Suppressor macrophage treated with lipopolysaccharide for 4 hours (primary cell): ENCODE measurements at places on chromosomes 7 and 10.

- DNase-seq: peak; percentile 94
These were observed 156.8 kb downstream of the FAM107B start for GRCh38 chr10:14617852-14618251.

GRCh38 chr7:151248346-151249033 is at the start of gene SMARCD3:
Gene SMARCD3, minus strand, starts transcription at chr7:151248694. Its CDS starts 132 bp downstream, at chr7:151248562.
- DNase-seq: peak; percentile 25

- no peak for DNase-seq
These were observed 22.7 kb upstream of the SLC35B4 start for GRCh38 chr7:134339475-134339874.

DNA sequence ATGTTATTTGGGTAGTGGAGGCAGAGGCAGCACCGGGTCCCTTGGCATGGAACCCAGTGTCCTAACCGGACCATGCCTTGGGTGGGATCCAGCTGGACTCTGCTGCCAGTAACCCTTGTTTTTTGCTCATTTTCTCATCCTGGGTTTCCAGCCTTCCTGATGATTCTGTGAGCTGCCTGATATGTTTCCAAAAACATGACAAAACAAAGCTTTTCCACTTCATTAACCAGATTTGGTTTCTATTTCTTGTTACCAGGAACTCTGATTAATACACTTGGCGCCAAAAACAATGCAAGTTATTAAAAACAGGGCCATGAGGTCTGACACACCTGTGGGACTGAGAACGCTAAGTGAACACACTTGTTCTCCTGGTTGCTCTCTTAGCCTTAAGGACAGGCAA is 32.8 kb upstream of the DLG5 start:
- no peak for DNase-seq

- DNase-seq: no peak
These were observed 155.1 kb upstream of the NPVF start for GRCh38 chr7:25383402-25383801.

DNA sequence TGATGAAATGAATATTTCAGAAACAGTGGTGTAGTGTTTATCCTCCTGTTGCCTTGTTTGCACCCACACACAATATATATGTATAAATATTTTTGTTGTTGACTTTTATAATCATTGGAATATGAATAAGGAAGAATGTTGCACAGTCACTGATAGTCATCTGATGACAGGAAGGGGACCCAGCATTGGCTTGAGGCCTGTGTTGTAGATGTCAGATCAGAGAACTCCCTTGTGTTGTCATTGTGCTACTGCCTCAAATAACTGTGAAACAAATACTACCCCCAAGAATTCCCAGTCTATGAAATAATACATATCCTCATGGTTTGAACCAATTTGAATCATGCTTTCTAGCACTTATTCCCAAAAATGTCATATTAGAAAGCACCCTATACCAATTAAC is 84.0 kb downstream of the NRG3 start:
- DNase-seq: no peak

- no peak for DNase-seq
These were observed 124.8 kb downstream of the CACNA2D1 start for GRCh38 chr7:82318786-82319185.

GRCh38 chr10:36187380-36188079 is 545.4 kb upstream of the FZD8 start:
- no peak for DNase-seq

DNA sequence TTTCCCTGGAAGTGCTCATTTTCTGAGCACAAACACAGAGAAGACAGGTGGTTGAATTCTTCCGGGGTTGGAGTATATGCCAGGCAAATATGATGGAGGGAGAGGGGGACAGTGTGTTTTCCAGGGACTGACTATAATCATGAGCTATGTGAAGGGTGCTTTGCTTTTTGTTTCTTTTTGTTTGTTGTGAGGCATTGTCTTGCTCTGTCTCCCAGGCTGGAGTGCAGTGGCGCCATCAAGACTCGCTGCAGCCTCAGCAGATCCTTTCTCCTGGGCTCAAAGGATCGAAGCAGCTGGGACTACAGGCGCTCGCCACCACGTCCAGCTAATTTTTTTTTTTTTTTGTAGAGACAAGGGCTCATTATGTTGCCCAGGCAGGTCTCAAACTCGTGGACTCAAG is 47.3 kb upstream of the CPN1 start:
- no peak for DNase-seq

GRCh38 chr10:118873738-118874105 is 119.0 kb upstream of the CACUL1 start:
- DNase-seq: no peak

DNA sequence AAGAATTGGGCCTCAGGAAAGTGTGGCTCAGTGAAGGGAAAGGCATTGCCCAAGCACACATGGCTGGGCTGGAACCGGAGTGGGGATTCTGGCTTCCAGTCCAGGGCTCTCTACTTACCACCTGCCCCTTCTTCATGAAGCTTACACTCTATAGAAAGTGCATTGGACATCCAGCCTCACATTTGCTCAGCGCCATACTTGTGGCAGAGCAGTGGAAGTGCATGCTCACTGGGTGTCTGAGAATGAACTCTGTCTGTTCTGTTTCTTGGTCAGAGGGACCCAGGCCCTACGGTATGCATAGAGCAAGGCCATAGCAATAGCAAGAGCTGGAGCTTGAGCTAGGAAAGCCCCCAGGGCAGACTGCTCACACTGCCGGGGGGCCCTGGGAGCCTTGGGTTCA is 1253.5 kb downstream of the TYW1 start:
- no peak for DNase-seq

DNA sequence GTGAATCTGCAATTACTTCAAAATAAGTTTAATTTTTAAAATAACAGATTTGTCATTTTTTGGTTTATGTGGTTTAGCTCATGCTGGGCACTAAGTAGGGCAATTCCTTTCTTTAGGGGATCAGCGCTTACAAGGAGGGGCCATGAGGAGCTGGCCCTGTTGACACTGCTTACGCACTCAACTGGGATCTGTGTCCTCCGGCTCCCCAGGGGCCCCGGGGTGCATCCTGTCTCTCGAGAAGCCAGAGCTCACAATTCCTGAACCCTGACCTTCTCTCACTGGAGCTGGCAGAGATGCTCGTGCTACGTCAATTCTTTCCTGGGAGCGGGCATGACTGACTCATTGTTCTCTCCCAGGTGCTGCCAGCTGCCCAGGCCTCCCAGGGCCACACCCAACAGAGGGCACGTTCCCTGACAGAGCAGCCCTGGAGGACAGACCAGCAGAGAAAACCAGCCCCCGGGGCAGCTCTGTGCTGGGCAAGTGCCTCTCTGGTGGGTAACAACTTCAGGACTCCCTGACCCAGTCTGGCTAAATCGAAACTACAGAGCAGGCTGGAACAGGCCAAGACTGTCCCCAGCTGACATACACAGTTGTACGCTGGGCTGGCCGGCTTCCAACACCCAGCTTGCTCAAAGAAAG is 36.8 kb downstream of the CTBP2 start:
- no peak for DNase-seq

DNA sequence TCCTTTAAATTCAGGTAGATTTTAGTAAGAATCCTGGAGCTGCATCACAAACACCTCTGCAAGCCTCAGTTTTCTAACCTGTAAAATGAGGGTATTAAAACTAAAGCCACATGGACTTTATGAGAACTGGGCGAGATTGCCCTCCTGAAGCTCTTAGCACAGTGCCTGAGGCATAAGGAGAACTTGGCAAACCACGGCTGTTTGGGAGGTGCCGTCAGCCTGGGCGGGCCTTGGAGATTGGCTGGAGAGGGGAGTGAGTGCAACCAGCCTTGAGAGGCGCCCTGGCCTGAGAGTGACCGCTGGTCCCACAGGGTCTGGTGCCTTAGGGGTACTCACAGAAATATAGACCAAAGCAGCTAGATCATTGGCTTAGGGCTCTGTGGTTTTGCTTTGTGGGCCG is 5.4 kb upstream of the TNS3 start:
- peak; percentile 77 for DNase-seq

DNA sequence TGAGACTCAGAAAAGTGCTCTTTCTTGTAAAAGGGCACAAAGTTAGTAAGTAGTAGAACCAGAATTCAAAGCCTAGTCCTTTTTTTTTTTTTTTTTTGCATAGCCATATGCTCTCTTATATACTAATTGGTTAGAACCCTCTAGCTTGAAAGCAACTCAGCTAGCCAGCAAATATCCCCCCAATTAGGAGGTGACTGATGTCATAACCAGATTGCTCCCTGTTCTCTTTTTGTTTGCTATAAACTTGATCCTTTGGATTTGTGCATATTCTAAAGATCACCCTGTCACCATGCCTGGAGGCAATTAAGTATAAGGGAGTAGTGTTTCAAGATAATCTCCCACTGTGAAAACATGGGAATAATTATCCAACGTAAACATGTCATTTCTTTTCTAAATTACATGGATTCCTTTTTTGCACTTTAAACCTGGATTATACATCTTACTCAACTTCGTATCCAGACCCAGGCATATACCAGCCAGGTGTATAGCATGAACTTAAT is 963.4 kb downstream of the CNTNAP2 start:
- no peak for DNase-seq

GRCh38 chr7:1274876-1275375 is 42.3 kb downstream of the UNCX start:
- no peak for DNase-seq

- DNase-seq: no peak
These were observed 120.3 kb downstream of the WNT2 start for GRCh38 chr7:117202511-117202910.

DNA sequence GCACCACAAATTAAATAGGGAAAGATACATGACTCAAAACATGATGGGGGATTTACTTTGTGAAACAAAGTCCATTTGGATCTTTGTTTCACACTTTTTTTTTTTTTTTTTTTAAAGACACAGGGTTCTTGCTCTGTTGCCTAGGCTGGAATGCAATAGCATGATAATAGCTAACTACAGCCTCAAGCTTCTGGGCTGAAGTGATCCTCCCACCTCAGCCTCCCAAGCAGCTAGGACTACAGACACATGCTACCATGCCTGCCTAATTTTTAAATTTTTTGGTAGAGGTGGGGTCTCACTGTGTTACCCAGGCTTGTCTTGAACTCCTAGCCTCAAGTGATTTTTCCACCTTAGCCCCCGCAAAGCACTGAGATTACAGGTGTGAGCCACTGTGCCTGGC is 172.6 kb upstream of the KLF14 start:
- no peak for DNase-seq

DNA sequence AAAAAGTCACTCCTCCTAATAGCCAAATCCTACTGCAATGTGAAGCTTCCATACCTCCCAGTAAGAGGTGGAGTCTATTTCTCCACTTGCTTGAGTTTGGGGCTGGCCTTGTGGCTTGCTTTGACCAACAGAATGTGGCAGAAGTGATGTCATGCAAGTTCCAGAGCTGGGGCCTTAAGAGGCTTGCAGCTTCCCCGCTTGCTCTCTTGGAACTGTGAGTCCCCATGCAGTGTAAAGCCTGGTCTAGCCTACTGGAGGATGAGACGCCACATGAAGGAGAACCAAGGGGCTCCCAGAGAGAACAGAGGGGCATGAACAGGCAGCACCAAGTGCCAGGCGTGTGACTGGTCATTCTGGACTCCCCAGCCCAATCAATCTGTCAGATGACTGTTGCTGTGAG is 58.6 kb upstream of the OPALIN start:
- DNase-seq: peak; percentile 16

GRCh38 chr10:19908991-19909696 is 92.9 kb downstream of the PLXDC2 start:
- DNase-seq: no peak

- DNase-seq: no peak
These were observed 324.8 kb upstream of the PHYHIPL start for GRCh38 chr10:58851606-58852005.

GRCh38 chr7:4699841-4700240 is 17.7 kb downstream of the FOXK1 start:
- no peak for DNase-seq

- no peak for DNase-seq
These were observed 43.6 kb downstream of the DRGX start for GRCh38 chr10:49352323-49352722.

GRCh38 chr10:59830601-59831259 is 75.6 kb downstream of the CCDC6 start:
- DNase-seq: peak; percentile 63

DNA sequence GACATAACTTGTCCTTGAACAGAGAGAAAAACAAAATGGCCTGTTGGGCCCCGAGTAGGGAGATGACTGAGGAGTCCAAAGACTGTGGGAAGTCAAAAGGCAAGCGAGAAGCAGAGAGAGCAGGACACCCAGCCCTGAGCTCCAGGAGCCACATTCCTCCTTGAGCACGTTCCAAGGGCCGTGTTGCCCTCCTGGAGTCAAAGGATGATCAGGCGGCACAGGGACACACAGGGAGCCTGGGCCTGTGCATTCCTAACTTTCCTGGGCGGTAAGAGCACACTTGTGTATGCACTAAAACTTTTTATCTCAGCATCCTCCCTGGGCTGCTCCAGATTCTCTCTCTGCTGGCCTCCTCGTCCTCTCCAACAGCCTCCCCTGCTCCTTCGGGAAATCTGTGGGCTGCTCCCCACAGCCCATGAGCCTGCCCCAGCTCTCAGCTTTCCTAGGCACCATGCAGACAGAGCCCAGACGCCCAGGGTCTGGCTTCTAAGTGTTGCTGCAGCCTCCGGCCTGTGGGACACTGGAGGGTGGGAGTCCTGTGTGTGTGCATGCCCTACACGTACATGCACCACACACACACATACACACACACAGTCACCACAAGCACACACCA is 281.8 kb downstream of the POU6F2 start:
- no peak for DNase-seq

DNA sequence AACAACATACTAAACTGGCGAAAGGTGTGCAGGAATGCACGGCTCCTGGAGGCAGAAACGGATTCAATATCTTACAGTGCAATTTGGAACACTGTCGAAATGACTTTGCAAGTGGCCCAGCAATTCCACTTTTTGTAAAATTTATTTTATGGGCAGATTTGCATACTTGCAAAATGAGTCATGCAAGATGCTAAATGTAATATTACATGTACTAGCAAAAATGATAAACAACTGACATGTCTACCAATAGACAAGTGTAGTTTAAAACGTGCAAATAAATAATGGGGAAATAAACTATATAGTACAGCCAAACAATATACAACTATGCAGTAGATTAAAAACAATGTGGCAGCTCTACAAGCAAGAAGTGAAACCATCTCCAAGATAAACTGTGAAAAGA is 97.7 kb downstream of the ARHGAP12 start:
- DNase-seq: no peak

DNA sequence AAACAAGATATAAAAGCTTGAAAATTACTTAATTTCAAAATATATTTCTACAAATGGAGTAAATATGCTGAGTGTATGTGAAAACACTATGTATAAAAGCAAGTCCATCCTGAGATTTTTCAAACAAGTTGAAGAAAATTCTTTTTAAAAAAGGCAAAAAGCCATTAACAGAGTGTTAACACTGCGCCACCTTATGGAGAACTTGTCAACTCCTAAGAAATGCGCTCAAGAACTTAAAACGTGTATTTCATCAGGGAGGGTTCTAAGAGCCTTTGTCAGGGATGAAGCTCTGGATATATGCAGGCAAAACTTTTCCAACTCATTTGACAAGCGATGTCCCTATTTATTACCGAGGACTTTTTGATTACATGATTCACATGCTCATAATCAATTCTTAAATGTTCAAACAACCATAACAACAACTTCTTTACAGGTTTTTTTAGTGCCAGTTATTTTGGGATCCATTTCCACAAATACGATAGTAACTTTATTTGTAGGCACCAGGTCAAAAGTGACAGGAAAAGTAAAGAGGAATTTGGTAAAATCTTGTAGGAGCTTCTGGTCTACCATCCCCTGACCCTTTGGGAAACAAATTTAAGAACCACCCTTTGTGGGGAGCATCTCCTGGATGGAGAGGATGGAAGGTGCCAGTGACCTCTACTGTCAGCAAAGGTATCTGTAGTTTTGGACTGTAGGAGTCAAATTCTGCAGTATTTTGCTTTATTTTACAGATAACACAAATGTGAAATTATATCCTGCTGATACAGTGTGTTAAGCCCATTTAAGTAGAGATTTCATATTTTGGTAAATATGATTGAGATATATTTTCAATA is 23.2 kb downstream of the CALCR start:
- peak; percentile 53 for DNase-seq
